ENCODE measurements at places on chromosomes 2 and 18. TPM values are rescaled to one million over a fixed set of nuclear protein-coding genes. Genes with fewer than 3 reads are reported as not detected.

The B3GNT2 gene
- 10.1 TPM for polyA plus RNA-seq

The MAL gene
- not detected for polyA plus RNA-seq

The SLC30A3 gene
- polyA plus RNA-seq: 2.2 TPM

The CNDP1 gene
- polyA plus RNA-seq: 0.14 TPM

The SCYGR4 gene
- not detected for polyA plus RNA-seq

The NAT8 gene
- 0.33 TPM for polyA plus RNA-seq

The FBXO15 gene
- 0.56 TPM for polyA plus RNA-seq

All from muscle of arm (tissue), 14 donors.